ENCODE measurements at places on chromosomes 5 and 9.

GRCh38 chr9:81690251-81690851, 1.0 kb upstream of the TLE1 start:
- no peak for DNase-seq

DNA sequence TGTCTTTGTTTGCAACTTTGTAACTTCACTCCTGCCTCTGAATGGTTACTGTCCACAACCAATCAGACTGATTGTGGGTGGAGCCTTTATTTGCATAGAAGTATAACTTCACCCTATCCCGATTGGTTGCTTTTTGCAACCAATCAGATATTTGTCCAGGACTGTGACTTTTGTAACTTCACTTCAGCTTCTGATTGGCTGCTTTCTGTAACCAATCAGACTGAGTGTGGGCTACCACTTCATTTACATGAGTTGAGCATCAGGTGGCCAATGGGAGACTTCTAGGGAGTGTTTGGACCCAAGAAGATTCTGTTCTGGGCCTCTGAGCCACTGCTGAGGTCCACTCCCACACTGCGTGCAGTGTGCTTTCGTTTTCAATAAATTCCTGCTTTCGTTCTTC, 1810.7 kb upstream of the CDH6 start:
- DNase-seq = no peak

GRCh38 chr9:131543141-131543540, 2.2 kb upstream of the PRRT1B start:
- DNase-seq = no peak

- DNase-seq = no peak
Measured at GRCh38 chr9:34154057-34154456, 24.8 kb upstream of the UBAP1 start.

- DNase-seq = peak; percentile 48
Measured at GRCh38 chr9:121620777-121621449, 30.5 kb upstream of the DAB2IP start.

DNA sequence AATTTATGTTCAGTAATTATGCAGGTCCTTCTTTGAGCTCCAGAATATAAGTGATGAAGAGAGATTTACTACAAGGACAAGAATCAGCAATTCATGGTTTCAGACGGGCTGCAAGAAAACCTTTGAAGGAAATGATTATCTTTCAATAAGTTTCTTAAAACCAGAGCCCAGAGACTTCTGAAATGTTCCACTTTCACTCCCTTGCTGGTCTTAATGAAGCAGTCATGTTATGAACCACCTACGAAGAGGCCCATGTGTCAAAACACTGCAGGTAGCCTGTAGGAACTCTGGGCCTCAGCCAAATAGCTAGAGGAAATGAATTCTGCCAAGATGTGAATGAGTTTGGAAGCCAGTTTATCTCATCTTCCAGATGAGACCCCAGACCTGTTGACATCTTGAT, 505.9 kb upstream of the MEF2C start:
- no peak for DNase-seq

DNA sequence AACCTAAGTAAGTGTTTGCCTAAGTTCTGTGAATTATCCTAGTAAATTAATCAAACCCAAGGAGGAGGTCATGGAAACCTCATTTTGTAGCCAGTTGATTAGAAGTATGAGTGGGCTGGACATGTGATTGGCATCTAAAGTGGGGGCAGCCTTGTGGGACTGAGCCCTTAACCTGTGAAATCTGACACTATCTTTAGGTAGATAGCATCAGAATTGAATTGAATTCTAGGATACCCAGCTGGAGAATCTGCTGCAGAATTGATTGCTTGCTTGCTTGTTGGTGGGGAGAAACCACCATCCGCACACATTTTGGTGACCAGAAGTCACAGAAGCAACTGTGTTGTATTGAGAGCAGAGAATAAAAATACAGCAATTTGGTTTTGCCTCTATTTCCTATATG, 97.0 kb downstream of the FBXL7 start:
- no peak for DNase-seq

DNA sequence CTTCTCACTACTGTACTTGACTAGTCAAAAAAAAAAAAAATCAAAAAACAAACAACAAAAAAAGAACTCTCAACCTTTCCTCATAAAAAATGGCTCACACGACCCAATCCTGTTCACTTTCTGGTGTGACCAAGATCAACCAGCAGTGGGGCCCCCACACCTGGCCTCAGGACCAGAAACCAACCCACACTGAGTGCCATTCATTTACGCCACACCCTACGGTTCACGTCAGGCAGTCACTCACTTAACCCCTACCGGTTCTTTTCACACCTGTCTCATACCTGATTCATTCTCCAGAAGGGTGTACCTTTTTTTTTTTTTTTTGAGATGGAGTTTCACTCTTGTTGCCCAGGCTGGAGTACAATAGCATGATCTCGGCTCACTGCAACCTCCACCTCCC, 5.7 kb downstream of the SUSD1 start:
- no peak for DNase-seq

DNA sequence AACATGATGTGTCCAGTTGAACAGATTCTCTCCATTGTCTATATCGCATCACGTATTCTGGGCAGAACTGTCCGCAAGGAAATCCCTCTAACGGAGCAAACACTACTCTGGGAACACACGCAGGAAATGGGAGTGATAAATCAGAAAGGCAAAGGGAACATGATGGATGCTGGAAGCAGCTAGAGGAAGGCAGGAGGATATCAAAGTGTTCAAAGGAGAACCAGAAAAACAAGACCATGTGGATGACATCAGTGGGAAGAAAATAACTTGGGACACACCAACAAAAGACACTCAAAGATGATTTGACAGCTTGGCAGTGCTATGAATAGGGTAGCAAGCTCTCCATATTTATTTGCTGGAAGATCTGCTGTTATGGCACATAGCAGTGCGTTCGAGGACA, 142.9 kb downstream of the PLK2 start:
- DNase-seq = no peak

DNA sequence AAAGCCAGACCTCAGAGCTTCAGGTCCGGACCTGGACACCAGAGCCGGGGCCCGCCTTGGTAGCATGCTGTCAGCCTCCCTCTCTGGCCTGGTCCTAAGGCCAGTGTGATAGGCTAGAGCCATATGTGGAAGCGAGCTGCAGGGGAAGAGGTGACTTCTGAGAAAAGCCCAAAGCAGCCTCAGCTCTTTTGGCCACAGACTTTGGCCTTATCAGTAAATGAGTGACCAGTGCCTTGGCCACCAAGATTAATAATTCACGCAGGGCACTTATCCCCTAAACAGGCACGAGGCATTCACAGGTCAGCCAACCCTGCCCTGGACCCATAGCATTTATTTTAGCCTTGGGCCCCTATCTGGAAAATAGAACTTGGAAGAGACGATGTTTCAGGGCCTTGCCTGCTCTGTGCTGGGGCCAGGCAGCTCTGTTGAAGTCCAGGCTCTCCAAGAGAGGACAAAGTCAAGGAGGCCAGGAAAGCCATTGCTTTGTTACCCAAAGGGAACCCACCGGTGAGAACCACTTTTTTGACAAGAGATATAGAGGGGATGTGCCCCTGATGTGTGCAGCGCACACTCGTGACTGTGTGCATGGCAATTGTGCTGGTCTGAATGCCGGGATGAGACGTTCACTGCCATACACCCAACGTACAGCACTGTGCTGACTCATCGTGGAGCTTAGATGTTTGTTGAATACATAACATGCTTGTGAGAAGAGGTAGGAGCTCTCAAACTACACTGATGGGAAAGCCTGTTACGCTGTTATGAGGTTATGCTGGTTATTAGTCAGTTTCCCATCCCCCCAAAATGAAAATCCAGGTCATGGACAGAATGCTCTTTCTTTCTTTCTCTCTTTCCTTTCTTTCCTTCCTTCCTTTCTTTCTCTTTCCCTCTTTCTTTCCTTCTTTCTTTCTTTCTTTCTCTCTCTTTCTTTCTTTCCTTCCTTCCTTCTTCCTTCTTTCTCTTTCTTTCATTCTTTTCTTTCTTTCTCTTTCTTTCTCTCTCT, 5.0 kb upstream of the SLC34A1 start:
- DNase-seq = peak; percentile 63

GRCh38 chr5:43389679-43390329, 22.4 kb downstream of the CCL28 start:
- DNase-seq = peak; percentile 75

Data from GM20000 (cell line).